Effector CD4-positive, alpha-beta T cell (primary cell): ENCODE measurements at places on chromosomes 16 and 17.
A peak's percentile ranks its signal among the peaks of the same experiment; 100 is the strongest.

DNA sequence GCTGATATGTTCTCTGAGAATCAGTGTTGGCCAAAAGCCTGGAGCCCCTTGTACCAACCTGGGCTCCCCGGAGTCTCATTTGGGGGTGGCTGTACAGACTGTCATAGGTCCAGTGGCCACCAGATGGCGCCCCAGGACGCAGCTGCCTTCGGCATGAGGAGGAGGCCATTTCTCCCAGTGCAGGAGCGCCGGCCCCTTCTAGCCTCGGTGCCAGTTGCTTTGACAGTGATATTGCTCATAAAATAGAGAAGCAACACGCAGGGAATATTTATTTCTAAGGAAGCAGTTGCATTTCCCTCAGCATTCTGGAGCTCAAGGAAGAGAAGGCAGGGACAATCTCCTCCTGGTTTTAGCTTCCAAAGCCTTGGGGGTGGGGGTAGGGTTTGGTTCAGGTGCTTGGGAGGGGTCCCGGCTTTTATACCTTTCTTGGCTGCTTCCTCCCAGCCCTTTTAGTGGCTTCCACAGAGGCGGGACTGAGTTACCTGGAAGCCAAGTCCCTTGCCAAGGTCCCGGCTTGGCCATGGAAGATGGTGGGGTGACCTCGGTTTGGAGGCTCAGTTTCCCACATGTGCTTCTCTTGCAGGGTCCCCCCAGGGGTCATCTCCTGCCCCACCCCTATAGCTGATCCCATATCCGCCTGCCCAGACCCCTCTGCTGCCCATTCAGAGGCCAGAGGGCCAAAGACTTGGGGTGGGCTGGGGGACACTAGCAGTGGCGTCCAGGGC lies 117.8 kb upstream of the CDC42EP4 start:
- peak; percentile 84 for DNase-seq

DNA sequence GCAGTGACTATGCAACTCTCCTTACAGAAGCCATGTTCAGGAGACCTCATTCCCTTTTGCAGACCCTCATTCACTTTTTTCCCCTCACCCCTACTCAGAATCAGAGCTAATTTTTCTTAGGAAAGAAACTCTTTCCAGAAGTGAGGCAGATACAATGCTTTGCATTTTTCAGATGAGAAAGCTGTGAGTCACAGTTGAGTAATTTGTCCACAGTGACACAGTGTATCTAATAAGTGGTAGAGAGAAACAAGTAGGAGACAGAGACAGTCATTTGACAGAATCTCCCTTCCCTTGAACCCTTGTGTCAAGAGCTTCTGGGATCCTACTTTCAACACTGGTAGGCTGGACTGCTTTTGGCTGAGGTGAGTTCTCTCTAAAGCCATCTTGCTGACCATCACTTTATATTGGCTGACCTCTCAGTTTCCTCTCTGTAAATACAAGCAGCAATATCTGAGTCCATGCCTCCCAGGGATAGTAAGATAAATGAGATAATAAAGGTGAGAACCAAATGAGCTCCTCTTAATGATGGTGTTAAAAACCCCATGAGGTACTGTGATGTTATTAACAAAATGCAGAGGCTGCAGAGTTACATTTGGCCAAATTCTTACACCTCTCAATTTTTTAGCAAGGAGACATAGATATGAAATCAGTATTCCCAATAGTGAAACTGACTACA lies 130.8 kb downstream of the CA10 start:
- no peak for DNase-seq

GRCh38 chr17:56289321-56289720 lies 136.0 kb downstream of the ANKFN1 start:
- DNase-seq, result no peak

DNA sequence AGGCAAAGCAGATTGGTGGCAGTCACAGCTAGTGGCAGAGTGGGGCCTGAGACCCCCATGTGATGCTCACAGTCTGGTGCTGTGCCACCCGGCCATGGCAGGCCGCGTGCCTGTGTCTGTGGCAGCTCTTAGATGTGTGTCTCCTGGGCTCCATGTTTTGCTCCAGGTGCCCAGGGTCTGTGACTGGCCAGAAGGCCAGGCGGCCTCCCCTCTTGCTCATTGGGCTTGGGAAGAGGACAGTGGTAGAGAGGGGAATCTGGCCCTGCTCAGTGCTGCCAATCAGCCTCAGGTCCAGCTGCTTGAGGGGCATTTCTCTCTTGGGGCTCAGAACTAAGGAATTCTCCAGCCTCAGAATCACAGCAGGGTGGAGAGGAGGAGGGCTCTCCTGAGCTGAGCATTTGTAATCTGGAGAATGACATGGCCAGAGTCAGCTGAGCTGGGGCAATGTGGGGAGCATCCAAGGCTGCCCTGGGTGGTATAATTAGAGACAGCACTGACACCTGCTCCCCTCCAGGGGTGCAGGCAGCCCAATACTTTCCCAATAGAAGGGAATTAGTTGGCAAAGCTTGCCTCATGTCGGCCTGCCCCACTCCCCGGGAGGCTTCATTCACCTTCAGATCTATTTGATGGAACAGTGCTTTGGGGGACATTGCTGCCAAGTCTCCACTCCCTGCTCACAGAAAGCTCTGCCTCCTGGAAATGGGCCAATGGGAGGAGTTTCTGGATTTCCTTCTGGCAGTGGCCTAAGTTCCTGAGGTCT lies 2.7 kb upstream of the LASP1NB start:
- no peak for DNase-seq

DNA sequence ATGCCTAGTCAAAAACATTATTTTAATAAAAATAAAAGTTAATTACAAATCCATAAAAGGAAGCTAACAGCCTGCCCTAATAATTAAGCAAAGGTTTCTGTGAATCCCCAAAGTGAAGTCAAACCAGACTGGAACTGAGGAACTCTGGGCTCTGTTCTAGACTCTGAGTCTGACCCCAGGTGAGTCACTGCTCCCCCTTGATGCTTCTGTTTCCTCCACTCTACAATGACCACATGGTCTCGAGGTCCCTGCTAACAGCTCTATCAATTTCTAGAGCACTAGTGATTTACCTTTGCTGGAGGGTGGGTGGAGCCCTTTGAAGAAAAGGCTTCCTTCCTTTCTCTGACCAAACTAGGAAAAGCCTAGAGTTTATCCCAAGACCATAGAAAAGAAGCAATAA lies 32.4 kb downstream of the XPO6 start:
- no peak for DNase-seq

- no peak for DNase-seq
These were observed 19.2 kb upstream of the SREBF1 start for GRCh38 chr17:17855976-17856375.

DNA sequence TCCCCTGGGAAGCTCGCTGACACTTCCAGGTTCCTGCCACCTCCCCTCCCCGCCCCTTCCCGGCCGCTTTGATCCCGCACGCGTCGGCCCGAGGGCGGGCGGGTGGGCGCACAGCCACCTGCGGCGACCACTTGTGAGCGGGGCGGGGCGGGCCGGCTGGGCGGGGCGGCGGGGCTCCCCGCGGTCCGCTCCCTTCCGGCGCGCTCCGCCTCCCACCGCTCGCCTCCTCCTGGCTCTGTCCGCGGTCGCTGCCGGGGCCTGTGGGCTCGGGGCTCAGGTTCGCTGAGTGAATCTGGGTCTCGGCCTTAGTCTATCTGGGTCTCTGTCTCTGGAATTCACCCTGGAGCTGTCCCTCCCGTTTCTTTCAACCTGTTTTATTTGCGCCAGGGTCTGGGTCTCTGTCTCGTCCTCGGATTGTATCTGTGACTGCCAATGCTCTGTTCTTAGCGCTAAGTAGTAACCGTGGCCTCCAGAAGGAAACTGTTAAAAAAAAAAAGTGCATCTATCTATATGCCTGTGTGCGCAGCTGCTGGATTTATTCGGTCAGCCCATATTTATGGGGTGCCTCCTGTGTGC lies 2.7 kb upstream of the HES7 start:
- peak; percentile 20 for DNase-seq

GRCh38 chr17:61551255-61551742 lies 39.7 kb downstream of the NACA2 start:
- no peak for DNase-seq

- DNase-seq, result no peak
These were observed 242.1 kb upstream of the GSE1 start for GRCh38 chr16:85370881-85371651.

DNA sequence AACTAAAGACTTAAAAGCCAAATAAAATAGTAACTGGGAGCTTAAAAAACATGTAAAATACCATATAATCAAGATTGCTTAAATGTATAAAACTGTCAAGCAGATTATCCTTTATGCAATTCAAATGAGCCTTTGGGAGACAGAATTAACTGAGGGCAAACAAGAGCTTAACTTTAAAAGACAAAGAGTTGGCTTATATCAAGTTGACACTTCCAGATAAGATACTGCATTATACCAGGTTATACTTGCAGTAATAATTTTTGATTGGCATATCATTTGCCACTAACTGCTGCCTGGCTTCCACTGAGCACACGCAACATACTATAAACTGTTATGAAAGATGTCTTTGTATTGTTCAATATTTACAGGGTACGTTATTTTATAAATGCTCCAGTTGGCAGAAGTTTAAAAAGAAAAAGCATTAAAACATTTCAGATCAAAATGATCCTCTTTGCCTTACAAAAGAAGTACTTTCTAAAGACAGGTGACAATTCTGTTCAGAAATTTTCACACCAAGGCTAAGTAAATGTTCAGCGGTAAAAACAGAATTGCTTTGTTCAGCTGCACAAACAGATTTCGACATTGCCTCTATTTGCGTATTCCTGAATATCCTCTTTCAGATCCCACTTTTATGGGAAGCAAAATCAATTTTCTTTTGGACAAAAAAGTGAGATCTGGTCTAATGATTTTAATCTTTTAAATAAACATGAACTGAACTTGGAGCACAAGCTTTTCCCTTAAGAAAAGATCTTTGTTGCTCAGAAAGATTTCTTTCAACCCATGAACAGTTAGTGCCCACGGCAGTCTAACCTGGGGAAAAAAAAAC lies 50.7 kb downstream of the TOX3 start:
- DNase-seq, result no peak

DNA sequence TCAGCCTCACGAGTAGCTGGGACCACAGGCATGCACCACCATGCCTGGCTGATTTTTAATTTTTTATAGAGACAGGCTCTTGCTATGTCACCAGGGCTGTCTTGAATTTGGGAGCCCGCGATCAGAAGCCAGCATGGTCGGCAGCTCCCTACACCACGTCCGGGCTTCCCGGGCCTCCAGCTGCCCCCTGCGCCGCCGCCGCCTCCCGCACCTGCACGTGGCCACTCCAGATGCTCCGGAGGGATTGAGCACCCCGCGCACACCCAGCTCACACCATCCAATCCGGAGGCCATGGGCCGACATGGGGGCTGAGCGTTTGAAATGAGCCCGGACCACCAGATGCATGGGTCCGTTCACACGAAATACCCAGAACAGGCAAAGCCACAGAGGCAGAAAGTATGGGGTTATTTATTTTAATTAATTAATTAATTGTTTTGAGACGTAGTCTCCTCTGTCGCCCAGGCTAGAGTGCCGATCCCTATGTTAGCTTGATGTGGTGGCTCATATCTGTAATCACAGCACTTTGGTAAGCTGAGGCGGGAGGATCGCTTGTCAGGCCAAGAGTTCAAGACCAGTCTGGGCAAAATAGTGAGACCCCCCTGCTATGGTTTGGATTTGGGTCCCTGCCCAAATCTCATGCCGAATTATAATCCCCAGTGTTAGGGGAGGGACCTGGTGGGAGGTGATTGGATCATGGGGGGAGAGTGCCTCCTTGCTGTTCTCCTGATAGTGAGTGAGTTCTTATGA lies 17.1 kb upstream of the PDXDC1 start:
- no peak for DNase-seq

DNA sequence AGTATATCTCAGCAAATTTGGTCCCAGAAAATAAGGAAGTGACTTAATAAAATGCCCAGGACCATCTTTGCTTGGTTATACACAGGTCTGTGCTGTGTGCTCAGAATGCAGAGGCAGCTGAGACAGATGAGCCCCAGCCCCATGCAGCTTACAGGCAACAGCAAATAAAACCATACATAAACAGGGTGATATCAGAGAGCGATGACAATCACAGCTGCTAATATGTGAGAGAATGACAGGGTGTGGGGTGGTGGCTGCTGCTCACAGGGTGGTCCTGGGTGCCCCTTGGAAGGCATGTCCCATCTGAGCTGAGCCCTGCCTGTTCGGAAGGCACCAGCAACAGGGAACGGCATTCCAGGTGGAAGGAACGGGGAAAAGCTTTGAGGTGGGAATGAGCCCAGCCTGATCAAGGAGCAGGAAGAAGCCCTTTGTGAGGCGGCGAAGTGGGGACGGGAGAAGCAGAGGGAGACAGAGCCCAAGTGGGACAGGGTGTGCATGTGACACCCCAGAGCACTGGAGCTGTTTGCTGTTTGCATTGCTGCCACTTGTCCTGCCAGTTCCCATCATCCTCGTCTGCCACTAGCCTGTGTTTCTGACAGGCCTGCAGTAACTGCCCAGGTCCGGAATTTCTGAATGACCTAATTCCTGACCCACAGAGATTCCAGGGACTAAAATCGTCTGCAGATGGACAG lies 150.5 kb downstream of the KATNIP start:
- DNase-seq, result no peak

DNA sequence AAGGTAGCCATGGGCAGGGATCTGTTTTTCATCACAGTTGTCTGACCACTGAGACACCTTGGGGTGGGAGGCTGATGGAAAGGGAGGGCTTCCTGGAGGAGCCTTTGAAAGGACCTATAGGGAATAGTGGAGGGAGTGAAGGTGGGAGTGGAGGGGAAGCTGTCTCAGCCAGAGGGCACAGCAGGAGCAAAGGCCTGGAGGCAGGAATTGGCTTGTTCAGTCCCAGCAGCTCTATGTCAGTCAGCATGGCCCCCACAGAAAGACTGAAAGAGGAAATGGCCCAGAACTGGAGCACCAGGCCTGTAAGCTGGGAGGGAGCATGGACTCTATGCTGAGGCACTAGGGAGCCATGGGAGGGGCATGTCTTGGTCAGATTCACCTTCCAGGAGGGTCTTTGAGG lies 12.8 kb upstream of the CBFB start:
- DNase-seq, result no peak
